Stimulated activated CD4-positive, alpha-beta T cell treated with anti-CD3 and anti-CD28 coated beads, TNF-alpha, amount 100 ng/mL, for 48 hours (primary cell): ENCODE measurements at places on chromosomes 6 and 20.

DNA sequence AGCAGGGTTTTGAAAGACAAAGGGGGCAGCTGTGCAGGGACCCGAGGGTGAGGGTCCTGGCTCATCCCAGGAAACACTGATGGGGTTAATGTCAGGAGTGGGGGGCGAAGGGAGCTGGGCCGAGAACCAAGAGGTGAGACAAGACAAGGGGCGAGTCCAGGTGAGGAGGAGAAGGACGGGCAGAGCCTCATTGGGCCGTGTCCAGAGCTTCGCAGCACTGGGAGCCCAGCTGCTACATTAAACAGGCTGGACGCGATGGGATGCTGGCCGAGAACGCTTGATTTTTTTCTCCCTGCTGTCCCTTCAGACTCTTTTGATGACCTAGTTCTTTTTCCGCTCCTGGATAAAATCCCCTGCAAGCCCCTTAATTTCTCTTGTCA is 172.8 kb upstream of the SNX9 start:
- DNase-seq: no peak

DNA sequence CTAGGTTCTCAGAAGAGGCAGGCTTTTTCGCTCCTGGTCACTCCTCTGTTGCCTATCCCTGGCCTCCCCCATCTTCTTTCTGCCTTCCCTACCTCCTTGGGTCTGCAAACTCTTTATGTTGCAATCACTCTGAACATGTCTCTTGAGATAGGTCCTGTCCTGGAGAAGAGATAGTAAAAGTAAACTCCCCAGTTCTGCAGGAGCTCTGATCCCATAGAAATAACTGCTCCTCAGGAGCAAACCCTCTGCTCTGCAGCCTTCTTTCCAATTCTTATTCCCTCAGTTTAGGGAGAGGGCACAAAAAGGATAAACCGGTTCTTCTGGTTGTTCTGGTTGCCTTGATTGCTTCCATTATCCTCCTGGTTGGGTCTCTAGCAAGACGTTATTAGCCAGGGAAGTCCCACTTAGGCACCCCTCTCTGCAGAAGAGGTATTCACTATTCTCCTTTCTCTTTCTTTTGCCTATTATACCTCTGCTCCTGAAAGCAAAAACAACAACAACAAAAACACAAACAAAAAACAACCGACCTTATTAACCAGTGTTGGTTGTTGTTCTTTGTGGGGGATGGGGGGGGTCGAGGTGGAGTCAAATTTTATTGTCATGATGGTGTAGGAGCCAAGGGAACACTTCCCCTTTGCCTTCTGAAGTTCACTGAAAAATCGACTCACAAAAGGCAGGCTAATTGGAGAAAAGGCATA is 973 bp downstream of the TRIM38 start:
- DNase-seq: no peak

DNA sequence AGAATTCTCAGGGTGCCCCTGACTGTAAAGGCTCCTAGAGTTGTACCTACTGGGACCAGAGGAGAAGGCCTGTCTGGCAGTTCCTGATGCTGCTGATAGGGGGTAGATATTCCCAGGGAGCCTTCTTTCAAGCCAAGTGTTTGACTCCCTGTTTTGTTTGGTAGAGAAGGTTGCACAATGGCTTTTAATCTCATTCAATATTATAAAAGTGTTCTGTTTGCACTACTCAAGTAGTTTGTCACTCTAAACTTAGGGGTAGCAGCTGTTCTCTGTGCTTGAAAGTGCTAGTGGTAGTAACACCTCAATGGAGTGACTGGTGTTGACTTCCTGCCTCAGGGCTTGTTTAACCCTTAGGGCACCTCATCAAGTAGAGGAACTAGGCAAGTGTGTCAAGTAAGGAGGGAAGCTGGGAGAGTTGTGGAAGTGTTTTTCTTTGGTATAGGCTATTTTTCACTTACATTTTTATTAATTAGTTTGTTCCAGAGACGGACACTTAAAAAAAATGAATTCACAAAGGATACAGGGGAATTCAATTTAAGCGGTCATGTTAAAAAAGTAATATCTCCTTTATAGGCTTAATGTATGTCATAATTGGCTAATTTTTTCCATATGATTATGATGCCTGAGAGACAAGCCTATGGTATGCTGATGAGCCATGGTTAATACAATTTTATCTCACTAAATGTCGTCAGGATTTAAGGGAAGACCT is 38.1 kb downstream of the BICRAL start:
- no peak for DNase-seq

- no peak for DNase-seq
Measured at GRCh38 chr6:110063594-110064263, 85.6 kb downstream of the GPR6 start.

DNA sequence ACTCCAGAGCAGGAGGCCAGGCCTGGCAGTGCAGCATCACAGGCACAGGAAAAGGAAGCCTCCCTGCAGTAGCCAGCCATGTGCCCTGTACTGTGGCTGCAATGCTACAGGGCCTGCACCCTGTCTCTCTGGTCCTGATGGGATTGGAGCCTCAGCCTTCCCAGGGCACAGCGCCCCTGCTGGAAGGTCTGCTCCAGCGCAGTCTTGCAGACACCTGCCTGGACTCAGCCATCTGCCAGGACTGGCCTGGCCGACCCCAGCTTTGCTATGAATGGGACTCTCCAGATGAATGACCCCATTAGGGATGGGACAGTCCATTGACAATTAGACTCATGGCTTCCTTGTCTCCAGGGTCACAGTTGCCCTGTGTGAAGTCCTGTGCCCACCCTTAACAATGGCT is 251.6 kb downstream of the ERMARD start:
- DNase-seq: no peak

DNA sequence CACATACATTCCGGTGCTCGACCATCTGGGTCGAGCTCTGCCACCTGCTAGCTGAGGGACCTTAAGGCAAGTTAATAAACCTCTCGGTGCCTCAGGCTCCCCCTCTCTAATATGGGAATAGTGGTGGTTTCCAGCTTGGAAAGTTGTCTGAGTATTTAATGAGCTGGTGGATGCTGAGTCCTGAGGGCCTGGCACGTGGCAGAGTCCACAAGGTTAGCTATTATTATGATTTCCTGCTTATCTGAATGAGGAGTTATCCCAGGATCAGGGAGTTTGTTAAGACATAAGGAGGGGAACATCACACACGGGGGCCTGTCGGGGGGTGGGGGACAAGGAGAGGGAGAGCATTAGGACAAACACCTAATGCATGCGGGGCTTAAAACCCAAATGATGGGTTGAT is 80.1 kb upstream of the SLC22A23 start:
- no peak for DNase-seq

GRCh38 chr20:19492687-19493336 is 265.2 kb upstream of the RIN2 start:
- no peak for DNase-seq
